Testis (tissue), 5 donors: ENCODE measurements at places on chromosomes 5 and 9. TPM values are rescaled to one million over a fixed set of nuclear protein-coding genes. Genes with fewer than 3 reads are reported as not detected.

Gene ZNF366
- total RNA-seq: 2.2 TPM

Gene IGIP
- 11.1 TPM for total RNA-seq

DNA sequence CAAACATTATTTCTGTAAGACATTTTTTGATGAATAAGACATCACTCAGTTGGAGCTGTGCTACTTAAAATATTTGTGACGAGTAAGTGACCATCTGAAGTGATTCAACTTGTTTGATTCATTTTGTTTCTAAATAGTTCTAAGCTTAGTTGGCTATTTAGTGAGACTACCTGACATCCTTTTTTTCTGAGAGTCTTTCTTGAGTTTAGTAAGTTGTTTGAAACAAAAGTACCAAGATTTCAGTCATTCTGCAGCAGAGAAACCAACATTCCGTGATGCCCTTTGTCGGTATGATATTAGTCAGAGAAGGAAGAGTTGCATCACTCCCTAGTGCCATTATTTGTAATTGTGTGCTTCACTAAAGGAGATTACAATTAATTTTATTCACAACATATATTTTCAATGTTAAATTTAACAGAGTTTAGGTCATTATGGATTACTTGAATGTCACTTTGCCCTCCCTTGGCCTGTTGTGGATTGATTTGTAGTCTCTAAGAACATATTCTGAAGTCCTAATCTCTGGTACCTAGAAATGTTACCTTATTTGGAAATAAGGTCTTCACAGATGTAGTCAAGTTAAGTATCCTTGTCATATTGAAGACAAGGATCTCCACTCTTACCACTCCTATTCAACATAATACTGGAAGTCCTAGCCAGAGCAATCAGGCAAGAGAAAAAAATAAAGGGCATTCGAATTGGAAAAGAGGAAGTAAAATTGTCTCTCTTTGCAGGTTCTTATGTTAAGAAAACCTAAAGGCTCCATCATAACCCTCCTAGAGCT is 212.2 kb downstream of the PCSK1 start:
- no peaks in the 10 kb centered on the region for H3K4me1 ChIP-seq
- no peak overlapping the region for H3K4me3 ChIP-seq
- no peak overlapping the region for H3K27ac ChIP-seq
- no peak for DNase-seq

Gene PRDM9
- total RNA-seq: 10.2 TPM

GRCh38 chr5:55959208-55959607 is 35.6 kb downstream of the IL6ST start:
- no peak for DNase-seq
- H3K27me3 ChIP-seq: no peaks in the 10 kb centered on the region
- no peaks in the 10 kb centered on the region for H3K36me3 ChIP-seq

Gene NUTM2F
- total RNA-seq: 1.1 TPM

- peaks cover 20% of the 10 kb centered on the region for H3K4me1 ChIP-seq
- no peaks in the 10 kb centered on the region for H3K27me3 ChIP-seq
- H3K4me3 ChIP-seq: no peak overlapping the region
- H3K27ac ChIP-seq: no peak overlapping the region
Measured at GRCh38 chr5:36369219-36369690, 67.6 kb upstream of the RANBP3L start.

DNA sequence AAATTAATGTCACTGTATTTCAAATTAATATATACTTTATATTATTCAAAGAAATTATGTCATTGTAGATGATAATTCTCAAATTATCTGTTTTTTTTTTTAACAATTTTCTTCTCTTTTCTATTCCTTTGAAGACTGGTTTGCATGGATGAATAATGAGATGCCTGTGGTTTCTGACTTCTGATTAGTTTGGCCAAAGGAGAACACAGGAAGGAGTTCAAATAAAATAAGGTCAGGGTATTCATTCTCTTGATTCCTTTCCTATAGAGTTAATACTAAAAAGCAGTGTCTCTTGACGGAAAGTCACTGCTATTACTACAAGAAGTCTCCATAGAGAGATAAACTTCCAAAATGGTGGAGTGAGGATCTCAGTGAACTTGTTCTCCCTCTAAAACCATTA is 279.6 kb upstream of the FTMT start:
- no peaks in the 10 kb centered on the region for H3K36me3 ChIP-seq
- DNase-seq: no peak
- H3K4me3 ChIP-seq: no peak overlapping the region
- no peak overlapping the region for H3K27ac ChIP-seq

DNA sequence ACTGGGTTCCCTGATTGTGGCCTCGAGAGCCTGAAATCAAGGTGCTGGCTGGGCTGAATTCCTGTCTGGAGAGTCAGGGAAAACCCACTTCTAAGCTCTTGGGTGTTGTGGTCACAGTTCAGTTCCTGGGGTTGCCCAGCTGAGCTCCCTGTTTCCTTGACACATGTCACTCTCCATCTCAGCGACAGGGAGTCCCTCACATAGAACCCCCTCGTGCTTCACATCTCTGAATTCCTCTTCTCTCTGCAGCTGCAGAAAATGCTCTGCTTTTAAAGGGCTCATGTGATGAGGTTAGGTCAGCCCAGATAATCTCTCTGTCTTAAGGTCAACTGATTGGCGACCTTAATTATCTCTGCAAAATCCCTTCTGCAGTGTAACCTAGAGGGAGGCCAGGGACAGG is 53.5 kb upstream of the NFIL3 start:
- no peak for DNase-seq
- no peak overlapping the region for H3K4me3 ChIP-seq
- H3K36me3 ChIP-seq: no peaks in the 10 kb centered on the region
- H3K4me1 ChIP-seq: no peaks in the 10 kb centered on the region

GRCh38 chr5:72268753-72269410 is 51.2 kb downstream of the MRPS27 start:
- H3K27ac ChIP-seq: no peak overlapping the region
- no peaks in the 10 kb centered on the region for H3K36me3 ChIP-seq
- DNase-seq: peak; percentile 68
- no peak overlapping the region for H3K4me3 ChIP-seq

GRCh38 chr9:33166231-33167083 is 679 bp downstream of the B4GALT1 start:
- H3K36me3 ChIP-seq: no peaks in the 10 kb centered on the region
- H3K4me3 ChIP-seq: peak overlapping the region; percentile 97
- H3K4me1 ChIP-seq: peaks cover 58% of the 10 kb centered on the region
- H3K27me3 ChIP-seq: no peaks in the 10 kb centered on the region
- peak overlapping the region; percentile 98 for H3K27ac ChIP-seq

GRCh38 chr5:17154211-17154996 is 63.0 kb upstream of the BASP1 start:
- no peaks in the 10 kb centered on the region for H3K27me3 ChIP-seq
- H3K27ac ChIP-seq: no peak overlapping the region
- no peak for DNase-seq
- H3K4me1 ChIP-seq: peaks cover 3% of the 10 kb centered on the region
- no peak overlapping the region for H3K4me3 ChIP-seq
- H3K36me3 ChIP-seq: no peaks in the 10 kb centered on the region
